ENCODE measurements at places on chromosomes 12 and 14.
A peak's percentile ranks its signal among the peaks of the same experiment; 100 is the strongest.

- no peak for DNase-seq
Measured at GRCh38 chr12:84772281-84772680, 140.3 kb downstream of the SLC6A15 start.

DNA sequence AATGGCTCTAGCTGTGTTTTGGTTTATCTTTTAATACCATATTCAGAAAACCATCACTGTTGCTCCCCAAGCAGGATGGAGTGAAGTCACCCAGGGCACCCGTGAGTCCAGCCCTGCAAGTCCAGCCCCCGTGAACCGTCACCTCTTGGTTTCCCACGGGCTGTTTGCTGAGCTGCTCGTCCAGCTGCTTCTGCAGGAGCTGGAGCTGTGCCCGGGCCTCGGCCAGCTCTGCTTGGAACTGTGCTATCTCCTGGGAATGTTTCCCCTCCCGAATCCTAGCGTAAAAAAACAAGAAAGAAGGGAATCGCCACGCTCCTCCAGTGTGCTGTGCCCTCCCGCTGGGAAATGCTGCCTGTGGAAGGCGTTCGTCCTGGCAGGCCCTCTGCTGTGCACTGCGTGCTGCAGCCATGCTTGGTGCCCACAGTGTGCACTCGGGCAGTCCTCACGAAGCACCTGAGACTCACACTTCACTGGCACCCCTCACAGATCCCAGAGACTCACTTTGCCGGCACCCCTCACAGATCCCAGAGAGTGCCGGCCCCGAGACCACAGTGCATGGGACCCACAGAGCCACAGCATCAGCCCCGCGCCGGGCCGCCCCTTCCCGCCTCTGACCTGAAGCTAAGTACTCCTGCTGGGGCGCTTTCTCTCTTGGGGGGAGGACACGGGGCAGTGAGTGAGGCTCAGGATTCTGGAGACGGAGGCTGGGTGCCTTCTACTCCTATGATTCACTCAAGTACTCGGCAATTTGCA lies 15.4 kb upstream of the ANKLE2 start:
- no peak for DNase-seq

- DNase-seq, result no peak
Measured at GRCh38 chr12:17108877-17109541, 503.0 kb upstream of the LMO3 start.

DNA sequence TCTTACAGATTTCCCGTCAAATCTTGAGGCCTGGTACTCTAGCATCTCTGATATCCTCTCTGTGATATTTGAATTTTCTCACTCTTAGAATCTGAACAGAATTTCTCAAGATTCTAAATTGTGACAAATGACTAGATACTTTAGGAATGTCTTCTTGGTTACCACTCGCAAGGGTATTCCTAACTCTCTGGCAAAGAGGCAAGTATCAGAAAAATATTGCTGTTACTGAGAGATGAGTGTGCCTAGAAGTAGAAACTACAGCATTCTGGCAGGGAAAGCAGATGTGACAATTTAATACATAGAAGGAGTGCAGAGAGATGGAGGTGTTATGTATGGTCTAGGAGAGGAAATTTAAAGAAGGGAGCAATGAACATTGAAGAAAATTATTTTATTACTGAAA lies 467.8 kb downstream of the LRIG3 start:
- DNase-seq, result no peak

DNA sequence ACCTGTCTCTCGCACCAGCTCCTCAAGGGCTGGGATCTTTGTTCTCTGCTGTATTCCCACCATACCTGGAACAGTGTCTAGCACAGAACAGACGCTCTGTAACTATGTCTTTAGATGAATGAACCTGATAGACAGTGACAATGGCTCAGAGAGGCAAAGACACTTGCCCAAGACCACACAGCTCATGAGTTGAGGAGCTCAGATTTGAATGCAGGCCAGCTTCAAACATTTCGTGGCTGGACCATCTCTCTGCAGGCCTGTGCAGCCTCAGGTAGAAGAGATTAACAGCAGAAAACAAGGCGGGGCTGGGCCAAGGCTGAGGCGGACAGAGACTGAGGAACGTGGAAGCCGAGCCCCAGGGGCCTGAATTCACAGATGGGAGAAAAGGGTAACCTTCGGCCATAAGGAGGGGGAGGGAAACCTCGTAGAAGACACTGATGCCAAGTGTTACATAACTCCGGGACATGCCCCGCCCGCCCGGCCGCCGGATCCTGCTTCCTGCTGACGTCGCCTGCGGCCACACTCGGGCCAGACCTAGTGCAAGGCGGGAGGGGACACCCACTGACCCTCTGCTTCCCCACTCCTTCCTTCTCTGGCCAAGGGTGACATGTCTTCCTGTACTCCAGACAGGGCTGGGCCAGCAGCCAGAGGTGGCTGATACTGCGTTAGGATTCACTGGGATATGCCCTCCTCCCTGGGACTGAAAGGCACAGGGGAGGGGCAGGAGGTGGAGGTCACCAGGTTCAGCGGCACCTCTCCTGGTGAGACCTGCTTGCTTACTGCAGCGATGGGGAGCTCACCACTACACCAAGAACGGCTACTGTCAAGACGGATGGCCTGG lies 86.8 kb downstream of the RFLNA start:
- DNase-seq, result no peak

GRCh38 chr14:52124791-52125684 lies 56.2 kb upstream of the NID2 start:
- DNase-seq, result no peak

DNA sequence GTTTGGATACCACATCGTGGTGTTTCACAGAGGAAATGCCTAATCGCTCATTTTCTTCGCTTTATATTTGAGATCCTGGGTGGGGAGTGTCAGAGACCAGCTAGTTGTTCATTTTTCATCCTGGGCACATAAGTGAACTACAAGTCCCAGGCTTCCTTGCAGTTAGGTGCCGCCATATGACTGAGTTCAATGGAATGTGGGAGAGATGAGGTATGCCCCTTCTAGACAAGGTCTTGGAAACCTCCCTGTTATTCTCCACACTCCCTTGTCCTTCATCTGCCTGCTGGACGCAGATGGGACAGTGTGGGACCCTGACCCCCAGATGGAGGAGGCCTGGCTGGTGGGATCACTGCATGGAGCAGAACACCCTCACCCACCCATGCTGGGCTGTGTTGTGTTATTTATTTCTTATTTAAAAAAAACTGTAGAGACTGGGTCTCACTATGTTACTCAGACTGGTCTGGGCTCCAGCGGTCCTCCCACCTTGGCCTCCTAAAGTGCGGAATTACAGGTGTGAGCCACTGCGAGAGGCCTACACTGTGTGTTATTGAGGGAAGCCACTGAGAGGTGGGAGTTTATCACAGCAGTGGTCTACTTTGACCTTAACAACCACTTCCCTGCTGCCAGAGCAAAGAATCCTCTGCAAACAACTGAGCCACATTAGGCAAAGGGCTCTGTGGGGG lies 42.9 kb upstream of the VRK1 start:
- DNase-seq, result no peak

DNA sequence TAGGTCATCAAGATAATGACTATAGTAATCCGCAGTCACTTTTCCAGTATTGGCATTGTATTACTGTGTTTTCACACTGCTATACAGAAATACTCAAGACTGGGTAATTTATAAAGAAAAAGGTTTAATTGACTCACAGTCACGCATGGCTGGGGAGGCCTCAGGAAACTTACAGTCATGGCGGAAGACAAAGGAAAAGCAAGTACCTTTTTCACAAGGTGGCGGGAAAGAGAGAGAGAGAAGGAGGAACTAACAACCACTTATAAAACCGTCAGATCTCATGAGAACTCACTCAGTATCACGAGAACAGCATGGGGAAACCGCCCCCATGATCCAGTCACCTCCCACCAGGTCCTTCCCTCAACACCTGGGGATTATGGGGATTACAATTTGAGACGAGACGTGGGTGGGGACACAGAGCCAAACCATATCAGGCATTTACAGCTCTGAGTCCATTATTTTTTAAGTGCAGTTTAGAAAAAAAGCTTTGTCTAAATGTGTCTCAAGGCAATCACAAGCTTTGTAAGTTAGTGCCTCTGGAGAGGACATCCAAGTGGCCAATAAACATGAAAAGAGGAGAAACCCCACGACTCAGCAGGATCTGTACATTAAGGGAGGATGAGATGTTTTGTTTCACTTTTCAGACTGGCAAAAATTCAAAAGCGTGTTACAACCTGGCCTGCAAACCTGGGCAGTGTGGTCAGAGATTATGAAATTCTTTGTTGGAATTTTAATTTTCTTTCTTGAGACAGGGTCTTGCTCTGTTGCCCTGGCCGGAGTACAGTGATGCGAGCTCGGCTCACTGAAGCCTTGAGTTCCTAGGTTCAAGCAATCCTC lies 82.0 kb downstream of the DNAH10 start:
- DNase-seq, result no peak

GRCh38 chr12:503111-503761 lies 43.5 kb downstream of the B4GALNT3 start:
- no peak for DNase-seq

GRCh38 chr12:55742719-55743405 lies at the start of gene GDF11:
GDF11 (plus strand) TSS chr12:55743122; CDS start chr12:55743317, 195 bp downstream.
- peak; percentile 68 for DNase-seq

GRCh38 chr12:66197495-66197921 lies 8.5 kb downstream of the IRAK3 start:
- DNase-seq, result no peak
